ENCODE measurements at places on chromosomes 2 and 18.
A peak's percentile ranks its signal among the peaks of the same experiment; 100 is the strongest.

- no peak for DNase-seq
Observed at GRCh38 chr2:28175028-28175427, 217.6 kb upstream of the FOSL2 start.

- no peak for DNase-seq
Observed at GRCh38 chr18:45416168-45416567, 199.1 kb upstream of the SLC14A2 start.

GRCh38 chr18:42484648-42485047 is 529.6 kb downstream of the PIK3C3 start:
- DNase-seq = no peak

DNA sequence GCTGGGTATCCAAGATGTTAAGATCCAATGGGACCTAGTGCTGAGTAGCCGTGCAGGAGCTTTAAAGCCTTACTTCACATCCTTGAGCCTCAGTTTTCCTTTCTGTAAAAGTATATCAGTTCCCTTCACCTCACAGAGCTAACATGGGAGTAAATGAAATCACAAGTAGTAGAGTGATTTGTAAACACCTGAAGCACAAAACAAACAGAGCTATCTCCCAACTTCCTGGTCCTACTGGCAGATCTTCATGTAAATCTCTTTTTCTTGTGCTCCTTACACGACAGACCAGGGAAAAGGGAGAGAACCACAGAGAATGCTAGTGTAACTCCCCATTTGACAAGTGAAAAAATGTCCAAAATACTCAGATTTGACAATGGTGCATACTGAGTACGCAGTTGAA is 17.3 kb downstream of the CCDC93 start:
- DNase-seq = no peak

GRCh38 chr2:55883829-55884228 is 39.8 kb downstream of the EFEMP1 start:
- no peak for DNase-seq

GRCh38 chr2:11634584-11634983 is 35.4 kb downstream of the NTSR2 start:
- DNase-seq = no peak

DNA sequence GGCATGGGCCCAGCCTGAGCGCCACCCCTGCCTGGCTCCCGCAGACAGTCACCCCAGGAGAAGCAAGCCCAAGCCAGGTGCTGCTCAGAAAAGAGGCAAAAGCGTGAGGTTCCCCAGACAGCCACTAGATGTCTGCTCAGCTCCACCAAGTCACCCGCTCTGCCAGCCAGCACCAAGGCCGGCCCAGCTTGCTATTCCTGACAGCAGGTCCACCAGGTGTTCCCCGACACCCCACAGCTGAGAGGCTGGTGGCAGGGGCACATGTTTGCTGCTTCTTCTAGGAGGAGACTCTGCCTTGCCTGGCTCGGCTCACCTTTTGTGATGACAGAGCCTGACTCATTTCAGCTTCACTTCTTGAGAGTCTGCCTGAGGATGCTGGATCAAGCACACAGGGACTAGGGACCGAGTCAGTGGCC is 206.7 kb downstream of the MGAT5 start:
- DNase-seq = peak; percentile 66

DNA sequence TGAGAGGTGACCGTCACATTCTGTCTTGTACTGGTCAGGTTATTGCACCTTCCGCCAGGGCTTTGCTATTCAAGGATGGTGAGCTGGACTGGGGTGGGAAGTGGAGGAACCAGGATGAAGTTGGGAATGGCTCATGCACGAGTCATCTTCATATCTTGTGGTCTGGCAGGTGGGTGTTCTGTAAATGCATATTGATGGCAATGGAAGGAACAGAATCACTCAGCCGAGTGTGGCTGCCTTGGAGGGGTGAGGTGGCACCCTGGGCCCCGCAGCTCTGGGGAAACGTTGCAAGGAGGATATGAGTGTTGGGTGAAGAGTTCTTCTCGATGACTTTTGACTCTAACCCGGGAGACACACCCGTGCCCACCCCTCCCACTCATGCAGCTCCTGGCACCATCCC is 1.2 kb downstream of the NEU2 start:
- DNase-seq = no peak

DNA sequence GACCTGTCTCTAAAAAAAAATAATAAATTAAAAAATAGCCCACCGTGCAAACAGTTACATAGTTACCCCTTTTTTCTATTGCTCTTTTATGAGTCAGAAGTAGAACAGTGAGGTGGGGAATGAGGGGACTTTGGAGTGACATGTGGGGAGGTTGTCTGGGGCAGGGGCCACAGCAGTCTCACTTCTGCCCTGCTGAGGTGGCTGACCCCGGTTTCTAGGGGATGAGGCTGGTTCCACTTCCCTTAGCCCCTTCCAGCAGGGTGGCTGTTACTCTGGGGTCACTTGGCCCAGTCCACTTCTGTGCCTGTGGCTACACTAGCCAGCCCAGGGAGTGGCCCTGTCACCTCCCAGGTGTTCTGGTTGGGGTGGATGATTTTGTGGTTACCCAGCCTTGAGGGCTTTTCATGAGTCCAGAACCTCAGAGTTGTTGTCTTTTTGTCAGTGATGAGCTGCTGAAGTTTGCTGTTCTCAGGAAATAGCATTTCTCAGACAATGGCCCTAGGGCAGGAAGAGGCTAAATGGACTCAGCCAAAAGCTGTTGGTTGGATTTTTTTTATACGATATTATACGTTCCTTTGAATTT is 28.0 kb upstream of the SCLY start:
- no peak for DNase-seq

DNA sequence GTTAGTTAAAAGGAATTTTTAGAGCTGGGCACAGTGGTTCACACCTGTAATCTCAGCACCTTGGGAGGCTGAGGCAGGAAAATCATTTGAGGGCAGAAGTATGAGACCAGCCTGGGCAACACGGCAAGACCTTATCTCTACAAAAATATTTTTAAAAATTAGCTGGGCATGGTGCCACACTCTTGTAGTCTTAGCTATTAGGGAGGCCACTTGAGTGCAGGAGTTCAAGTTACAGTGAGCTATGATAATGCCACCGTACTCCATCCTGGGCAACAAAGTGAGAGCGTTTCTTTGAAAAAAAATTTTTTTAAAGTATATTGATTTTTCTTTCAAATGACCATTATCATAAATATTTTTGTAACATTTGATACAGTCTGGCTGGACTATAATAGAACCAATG is 93.6 kb upstream of the FAM117B start:
- DNase-seq = no peak

- DNase-seq = peak; percentile 78
Observed at GRCh38 chr2:235666213-235666781, 172.5 kb downstream of the AGAP1 start.

DNA sequence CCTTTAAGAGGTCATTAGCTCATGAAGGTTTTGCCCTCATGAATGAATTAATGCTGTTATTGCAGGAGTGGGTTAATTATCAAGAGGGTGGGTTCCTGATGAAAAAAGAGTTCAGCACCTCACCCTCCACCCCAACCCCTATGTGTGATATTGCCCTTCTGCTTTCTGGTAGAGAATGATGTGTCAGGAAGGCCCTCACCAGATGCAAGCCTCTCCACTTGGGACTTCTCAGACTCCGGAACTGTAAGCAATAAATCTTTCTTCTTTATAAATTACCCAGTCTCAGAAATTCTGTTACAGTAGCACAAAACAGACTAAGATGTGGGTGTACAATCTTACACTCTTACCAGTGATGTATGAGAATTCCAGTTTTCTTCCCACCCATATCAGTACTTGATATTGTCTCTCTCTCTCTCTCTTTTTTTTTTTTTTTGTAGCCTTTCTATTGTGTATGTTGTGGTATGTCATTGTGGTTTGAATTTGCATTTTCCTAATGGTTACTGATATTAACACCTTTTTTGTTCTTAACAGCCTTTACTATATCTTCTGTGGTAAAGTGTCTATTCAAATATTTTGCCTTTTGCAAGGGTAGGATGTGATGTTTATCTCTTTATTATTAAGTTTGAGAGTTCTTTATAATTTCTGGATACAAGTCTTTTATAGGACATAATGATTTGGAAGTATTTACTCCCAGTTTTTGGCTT is 10.4 kb upstream of the MAP2 start:
- no peak for DNase-seq

- no peak for DNase-seq
Observed at GRCh38 chr2:43774617-43775016, 778 bp downstream of the DYNC2LI1 start.

DNA sequence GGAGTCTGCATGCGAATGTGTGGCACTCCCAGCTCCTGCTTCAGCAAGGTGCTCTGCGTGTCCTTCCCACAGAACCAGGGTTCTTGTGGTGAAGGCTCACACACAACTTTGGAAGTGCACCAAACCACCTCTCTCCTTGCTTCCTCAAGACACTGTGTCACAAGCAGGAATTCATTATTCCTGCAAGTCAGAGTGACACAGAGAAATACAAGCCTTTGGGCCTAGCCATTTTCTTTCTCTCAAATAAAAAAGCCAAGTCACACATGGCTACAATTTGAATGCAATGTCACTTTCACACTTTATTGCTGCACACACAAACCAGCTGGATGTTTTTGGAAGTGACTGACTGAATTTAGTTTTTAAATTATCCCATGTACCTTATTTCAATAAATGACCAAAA is 30.1 kb upstream of the THOC1 start:
- no peak for DNase-seq

GRCh38 chr2:239321596-239322415 is 79.0 kb downstream of the HDAC4 start:
- no peak for DNase-seq

GRCh38 chr2:16259010-16259409 is 318.7 kb downstream of the MYCN start:
- no peak for DNase-seq

DNA sequence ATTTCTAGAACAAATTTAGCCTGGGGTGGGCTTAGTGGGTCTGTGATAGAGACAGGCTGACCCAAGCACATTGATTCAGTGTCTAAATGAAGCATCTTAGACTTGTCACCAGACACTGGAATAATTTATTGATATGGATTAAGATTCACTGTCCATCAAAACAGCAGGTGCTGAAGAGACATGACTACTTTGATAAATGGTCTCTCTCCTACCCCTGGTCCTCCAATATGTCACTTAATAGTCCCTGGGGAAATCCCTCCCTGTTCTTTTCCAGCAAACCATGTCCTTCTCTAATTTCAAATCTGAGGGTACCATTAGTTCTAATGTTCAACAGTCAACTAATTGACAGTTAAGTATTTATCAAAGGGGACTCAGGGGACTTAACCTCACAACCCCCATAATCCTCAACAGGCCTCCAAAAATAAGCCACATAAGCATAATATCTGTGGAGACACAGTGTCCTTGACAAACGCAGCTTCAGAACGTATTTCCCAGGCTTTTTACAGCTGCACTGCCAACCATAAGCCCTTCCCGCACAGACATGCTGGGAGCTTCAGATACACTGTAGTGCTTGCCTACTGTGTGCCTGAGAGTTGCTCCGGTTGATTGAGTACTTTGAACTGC is 391.0 kb downstream of the THSD7B start:
- DNase-seq = no peak

DNA sequence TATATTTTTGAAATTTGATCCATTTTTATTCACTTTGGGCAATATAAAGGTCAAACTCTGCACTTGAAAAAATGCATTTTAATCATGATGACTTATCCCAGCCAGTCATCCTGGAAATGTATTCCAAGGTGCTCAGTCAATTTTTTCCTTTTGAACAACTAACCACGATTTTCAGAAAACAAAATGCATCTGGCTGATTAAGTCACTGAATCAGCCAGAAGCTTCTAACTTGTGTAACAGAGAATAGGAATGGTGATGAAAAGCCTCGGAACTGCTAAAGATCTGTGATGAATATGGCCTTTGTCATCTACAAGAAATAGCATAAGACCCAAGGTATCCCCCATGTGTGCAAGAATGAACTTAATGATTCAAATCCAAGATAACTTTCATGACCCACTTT is 572.7 kb downstream of the EPHA4 start:
- no peak for DNase-seq

- no peak for DNase-seq
Observed at GRCh38 chr2:159381574-159381973, 95.1 kb upstream of the WDSUB1 start.

GRCh38 chr2:207140265-207140664 is 25.5 kb downstream of the KLF7 start:
- no peak for DNase-seq

DNA sequence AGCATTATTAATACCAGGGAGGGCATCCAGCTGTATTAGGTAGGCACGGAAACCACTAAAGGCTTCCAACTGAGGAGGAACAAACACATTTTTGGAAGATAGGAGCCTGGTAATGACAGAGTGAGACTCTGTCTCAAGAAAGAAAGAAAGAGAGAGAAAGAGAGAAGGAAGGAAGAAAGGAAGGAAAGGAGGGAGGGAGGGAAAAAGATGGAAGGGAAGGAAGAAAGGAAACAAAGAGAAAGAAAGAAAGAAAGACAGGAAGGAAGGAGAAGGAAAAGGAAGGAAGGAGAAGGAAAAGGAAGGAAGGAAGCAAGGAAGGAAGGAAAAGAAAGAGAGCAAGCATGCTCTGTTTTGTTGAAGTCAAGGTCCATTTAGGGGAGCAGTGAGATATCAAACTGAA is 103.8 kb upstream of the RFX8 start:
- DNase-seq = no peak

DNA sequence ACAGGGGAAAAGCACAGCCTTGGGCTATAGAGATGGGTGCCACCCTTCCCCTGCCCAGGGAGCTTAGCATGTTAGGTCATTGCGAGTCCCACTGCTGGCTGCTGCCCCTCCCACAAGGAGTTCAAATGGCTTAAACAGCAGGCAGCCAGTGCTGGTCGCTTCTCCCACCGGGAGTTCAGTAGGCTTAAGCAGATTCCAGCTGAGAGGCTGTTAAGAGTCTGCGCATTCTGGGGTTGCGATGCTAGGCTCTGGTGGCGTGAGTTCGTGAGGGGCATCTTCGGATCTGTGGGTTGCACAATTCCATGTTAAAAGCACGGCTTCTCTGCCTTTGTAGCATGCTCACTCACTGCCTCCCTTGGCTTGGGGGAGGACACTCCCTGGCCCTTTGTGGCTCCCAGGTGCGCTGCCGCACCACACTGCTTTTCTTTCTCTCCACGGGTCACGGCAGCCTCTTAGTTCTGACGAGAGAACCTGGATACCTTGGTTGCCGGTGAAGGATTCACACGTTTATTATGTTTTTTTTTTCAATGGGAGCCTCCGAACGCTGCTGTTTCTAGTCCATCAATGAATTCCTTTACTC is 93.2 kb downstream of the UNC80 start:
- DNase-seq = no peak

- DNase-seq = no peak
Observed at GRCh38 chr2:211898702-211899101, 639.9 kb downstream of the ERBB4 start.

- DNase-seq = no peak
Observed at GRCh38 chr2:138155304-138155703, 191.0 kb downstream of the HNMT start.

- no peak for DNase-seq
Observed at GRCh38 chr2:183998041-183998796, 600.1 kb upstream of the ZNF804A start.

DNA sequence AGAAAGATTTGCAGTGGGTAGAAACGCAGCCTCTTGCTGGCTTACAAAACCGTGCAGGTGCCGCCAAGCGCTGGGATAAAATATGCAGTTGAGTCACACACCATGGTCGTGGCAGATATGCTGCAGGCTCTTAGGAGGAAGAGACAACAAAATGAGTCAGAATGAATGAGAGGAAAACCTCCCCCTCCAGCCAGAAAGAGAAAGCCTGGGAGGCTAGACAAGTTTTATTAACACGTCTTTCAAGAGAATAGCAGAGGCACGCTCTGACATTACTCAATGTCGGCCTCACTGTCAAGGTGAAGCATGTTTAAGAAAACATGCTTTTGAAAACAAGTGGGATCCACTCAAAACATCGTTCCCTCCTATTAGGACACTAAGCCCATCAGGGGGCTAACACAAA is 37.1 kb upstream of the ZCCHC2 start:
- DNase-seq = no peak

All from iPS DF 6.9 (cell line).